Uterus (tissue), 4 donors: ENCODE measurements at places on chromosomes 7 and 10.

DNA sequence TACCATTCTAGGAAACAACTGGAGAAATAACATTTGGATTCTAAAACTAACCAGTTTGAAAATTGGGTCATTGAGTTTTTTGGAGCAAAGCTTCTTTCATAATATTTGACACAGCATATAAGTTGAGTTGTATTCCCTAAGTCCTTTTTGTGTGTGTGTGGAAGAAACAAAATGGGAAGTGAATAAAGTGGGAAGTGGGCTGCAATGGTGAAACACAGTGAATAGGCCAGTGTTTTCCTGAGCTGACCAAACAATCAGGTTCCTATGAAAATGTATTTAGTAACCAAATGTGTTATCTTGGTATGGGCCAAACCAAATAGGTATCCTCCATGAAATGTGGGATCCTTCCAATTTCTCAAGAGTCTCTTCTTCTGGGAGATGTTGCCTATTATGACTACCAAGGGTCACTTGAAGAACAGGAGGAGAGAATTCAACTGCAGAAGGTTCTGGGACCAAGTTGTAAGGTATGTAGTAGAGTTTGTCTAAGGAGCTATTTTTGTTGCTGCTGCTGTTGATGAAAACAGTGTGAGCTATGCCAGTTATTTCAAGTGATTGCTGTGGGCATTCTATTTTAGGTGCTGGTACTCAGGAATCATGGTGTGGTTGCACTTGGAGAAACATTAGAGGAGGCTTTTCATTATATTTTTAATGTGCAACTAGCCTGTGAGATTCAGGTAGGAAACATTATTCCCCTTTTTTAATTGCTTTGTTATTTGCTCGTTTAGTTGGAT, 88.3 kb upstream of the MXI1 start:
- no peak overlapping the region for H3K27ac ChIP-seq
- H3K36me3 ChIP-seq, result no peaks in the 10 kb centered on the region
- no peaks in the 10 kb centered on the region for H3K27me3 ChIP-seq

DNA sequence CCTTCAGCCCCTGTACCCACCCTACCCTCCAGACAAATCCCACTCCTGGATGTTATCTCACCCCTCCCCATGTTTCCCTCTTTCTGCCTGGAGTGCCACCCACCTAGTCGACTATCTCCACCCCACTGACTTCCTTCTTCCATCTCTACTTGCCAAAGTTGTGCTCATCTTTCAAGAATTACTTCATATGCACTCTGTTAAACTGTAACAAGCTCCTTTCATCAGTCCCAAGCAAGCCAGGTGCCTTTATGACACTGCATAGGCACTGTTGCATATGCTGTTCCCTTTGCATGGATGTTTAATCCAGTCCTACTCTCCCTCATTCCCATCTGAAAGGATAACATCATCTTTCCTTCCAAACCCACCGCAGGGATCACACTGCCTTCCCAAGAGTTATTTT, 8.9 kb upstream of the CDK1 start:
- no peak overlapping the region for H3K4me3 ChIP-seq
- no peaks in the 10 kb centered on the region for H3K27me3 ChIP-seq
- DNase-seq, result no peak
- H3K36me3 ChIP-seq, result no peaks in the 10 kb centered on the region

DNA sequence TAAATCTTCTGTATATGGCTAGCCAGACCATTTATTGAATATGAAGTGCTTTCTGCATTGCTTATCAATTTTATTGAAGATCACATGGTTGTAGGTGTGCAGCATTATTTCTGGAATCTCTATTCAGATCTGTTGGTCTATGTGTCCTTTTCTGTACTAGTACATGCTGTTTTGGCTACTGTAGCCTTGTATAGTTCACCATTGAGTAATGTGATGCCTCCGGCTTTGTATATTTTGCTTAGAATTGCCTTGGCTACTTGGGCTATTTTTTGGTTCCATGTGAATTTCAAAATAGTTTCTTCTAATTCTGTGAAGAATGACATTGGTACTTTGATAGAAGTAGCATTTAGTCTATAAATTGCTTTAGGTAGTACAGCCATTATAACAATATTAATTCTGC, 1187.2 kb downstream of the XPNPEP1 start:
- no peaks in the 10 kb centered on the region for H3K27me3 ChIP-seq
- H3K36me3 ChIP-seq, result no peaks in the 10 kb centered on the region
- no peak overlapping the region for H3K4me3 ChIP-seq
- H3K4me1 ChIP-seq, result no peaks in the 10 kb centered on the region
- no peak overlapping the region for H3K27ac ChIP-seq
- no peak for DNase-seq

DNA sequence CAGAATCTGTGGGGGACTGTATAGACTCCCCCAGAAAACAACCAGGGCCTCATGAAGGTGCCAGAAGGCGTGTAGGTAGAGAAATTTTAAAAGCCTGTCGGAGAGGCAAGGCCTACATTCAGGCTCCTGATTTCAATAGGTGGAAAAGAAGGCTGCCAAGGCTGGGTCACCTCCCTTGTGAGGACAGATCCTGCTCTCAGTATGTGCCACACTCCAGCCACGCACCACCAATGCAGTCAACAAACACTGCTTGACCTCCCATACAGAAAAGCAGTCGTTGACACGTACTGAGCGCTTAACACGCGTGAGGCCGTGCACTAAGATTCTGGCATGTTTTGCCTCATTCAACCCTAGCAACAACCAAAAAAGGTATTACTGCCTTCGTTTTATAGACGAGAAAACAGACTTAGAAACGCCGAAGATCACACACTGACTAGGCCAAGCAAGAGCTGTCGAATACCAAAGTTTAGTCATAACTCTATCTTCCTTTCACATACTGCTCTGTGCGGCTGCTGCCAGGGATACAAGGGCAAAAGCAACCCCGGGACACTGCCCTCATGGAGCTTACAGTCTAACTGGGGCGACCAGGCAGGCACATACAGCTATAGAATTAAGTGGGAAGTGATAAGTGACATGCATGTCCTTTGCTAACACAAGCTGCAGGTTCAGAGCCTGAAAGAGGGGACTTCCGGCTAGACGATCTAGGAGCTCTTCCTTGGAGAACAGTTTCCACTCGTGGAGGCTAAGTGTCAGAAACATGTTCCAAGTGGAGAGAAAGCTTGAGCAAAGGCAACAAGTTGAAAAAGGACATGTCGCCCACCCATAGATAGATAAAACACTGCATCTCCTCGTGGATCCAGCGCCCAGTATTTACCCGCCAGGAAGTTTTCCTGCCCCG, 797 bp upstream of the NKX2-3 start:
- H3K4me3 ChIP-seq, result no peak overlapping the region
- DNase-seq, result no peak
- H3K27ac ChIP-seq, result no peak overlapping the region
- no peaks in the 10 kb centered on the region for H3K36me3 ChIP-seq

DNA sequence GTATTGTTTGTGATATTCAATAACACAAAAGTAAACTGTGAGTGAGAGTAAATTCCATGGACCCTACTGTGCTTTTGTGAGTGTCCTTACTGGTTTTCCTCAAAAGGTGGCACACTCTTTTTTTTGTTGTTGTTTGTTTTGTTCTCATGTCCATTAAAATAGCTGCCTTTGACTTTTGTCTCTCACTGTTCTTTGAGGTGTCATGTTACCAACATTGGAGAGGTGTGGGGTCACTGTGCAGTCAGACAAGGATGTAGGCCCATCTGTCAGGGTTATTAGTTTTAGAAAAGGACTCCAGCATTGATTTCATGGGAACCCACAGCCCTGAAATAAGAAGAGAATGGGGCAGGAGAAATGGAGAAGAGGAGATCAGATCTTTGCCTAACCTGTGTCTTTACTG, 383.1 kb downstream of the SORCS3 start:
- H3K27me3 ChIP-seq, result no peaks in the 10 kb centered on the region
- no peaks in the 10 kb centered on the region for H3K4me1 ChIP-seq
- no peak for DNase-seq
- no peak overlapping the region for H3K4me3 ChIP-seq
- no peak overlapping the region for H3K27ac ChIP-seq
